Stomach (tissue), 19 donors: ENCODE measurements at places on chromosomes 5 and 9. TPM values are rescaled to one million over a fixed set of nuclear protein-coding genes. Genes with fewer than 3 reads are reported as not detected.
A peak's percentile ranks its signal among the peaks of the same experiment; 100 is the strongest.

The GABBR2 gene
- 0.55 TPM for total RNA-seq

DNA sequence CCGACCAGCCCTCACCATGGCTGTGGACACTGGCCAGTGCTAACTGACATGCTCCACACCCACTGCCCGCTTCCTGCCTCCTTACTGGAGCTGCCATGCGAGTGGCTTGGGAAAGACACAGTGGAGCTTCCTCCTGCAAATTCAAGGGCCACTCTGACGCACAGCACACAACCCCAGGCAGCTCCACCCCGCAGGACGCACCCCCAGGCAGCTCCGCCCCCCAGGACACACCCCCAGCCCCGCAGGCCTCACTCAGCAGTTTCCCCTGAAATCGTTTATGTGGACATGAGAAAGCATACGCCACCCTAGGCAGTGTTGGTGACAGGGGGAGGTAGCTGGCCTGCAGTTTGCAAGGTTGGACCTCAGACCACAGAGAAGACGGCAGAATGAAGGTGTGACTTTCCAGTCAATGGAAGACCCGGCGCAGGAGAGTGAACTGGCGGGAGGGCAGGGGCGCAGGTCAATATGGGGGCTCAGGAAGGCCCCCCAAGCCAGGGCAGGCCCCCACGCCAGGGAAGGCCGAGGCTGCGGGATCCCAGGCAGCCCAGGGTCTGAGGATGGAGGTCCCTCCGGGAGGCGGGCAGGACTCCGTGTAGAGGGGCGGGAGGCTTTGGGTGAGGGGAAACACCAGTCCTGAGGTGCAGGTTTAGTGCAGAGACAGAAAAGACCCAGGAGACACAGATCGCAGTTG lies 21.6 kb downstream of the LPCAT1 start:
- peak; percentile 33 for DNase-seq

DNA sequence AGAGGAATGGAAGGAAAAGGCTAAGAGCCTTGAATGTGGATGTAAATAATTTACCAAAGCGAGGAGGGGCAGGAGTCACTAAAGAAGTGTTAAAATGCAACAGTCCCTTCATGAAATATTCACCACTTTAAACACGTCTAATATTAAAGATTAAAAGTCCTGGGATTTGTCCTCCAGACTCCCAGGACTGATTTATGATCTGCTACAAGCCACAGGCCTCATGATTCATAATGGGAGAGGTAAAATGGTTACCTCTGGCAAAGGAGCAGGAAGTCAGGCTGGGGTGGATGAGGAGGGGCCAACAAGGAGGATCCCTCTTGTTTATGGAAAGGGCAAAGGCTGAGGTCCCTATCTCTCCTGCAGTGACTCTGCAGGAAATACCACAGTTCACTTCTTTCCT lies 292.4 kb downstream of the TRIM32 start:
- DNase-seq: no peak

- no peak for DNase-seq
These were observed 365.6 kb upstream of the KLF4 start for GRCh38 chr9:107855164-107855563.

The CDC20B gene
- total RNA-seq: not detected

The CAMK4 gene
- 16.9 TPM for total RNA-seq

DNA sequence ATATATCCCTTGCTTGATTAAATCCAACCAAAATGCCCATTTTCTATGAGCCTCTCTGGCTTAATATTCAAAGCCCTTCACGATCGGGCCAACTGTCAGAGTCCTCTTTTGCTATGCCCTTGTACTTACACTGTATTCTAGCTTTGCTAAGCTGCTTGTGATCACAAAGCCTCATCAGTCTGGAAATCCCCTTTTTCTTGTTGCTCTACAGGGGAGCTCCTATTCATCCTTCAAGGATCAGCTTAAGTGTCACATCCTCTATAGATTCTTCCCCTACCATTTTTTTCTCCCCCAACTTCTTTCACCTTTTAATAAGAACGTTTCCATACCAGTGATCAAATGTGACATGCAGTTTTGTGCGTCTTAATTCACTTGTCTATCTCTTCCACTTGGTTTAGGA lies 450.4 kb upstream of the CHD1 start:
- DNase-seq: no peak

GRCh38 chr5:57666582-57666981 lies 184.0 kb upstream of the ACTBL2 start:
- no peak for DNase-seq

DNA sequence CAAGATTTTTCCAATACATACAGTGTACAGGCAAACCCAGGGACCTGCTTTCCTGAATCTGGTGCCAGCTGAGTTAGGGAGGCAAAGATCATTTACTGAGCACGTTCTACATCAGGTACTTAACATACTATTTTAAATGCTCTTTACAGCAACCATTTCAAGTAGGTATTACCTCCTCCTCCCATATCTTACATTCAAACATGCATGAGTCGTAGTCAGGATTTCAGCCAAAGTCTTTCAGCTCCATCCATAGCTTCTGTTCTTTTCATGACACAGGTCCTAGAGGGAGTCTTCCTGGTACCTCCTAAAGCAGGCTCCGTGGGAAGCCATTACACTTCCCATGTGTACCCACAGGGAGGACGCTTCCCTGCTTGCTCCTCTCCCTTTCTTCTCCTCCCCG lies 11.7 kb downstream of the KCNV2 start:
- no peak for DNase-seq

- DNase-seq: no peak
These were observed 166.2 kb downstream of the TMEM38B start for GRCh38 chr9:105860516-105860915.

The ESM1 gene
- 0.55 TPM for total RNA-seq

DNA sequence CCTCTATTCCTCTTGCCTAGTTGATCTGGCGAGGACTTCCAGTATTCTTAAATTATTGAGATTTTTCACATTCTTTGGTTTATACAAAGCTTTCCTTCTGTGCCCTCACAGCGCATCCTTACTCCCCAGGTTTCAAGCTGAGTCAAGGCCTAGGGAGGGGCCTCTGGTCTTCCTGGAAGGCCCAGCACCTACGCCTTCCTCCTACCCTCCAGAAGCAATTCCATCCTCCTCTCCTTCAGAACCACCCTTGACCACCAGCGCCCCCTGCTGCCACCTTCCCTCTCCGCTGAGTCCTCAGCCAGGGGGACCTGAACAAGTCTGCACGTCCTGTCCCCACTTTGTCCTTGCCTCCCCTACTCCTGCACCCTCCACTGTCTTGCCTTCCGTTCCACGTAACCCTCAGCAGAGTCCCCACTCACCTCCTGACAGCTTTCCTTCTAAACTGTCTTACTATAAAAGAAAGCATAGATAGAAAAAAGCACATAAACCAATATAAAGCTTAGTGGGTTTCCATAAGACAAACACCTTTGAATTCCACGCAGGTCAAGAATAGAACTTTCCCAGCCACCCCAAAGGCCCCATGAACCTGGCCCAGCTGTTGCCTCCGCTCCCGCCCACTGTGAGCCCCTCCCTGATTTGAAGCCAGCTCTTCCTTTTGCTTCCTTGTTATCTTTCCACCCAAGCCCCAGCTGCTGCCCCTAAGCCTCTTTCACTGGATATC lies 63.0 kb upstream of the CTSL start:
- DNase-seq: peak; percentile 81

GRCh38 chr9:132023419-132024180 lies 56.1 kb downstream of the MED27 start:
- no peak for DNase-seq

DNA sequence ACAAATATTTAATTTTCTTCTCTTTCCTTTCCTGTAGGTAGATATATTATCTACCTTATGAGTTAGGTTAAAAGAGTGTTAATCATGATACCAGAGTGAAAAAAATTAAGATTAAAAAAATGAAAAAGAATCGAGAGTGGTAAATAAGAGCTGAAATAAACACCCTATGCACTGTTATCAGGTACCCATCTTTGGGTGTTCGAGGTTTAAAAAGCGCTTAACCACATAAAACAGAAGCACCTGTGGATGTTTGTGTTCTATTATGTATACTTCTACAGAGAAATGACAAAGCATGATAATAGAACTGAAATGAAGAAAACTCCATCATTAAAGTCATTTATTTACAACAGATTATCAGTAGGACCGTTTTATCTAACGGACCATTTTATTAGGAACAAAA lies 25.7 kb upstream of the GCNT4 start:
- no peak for DNase-seq

The HMMR gene
- 1.7 TPM for total RNA-seq
